ENCODE measurements at places on chromosomes 5 and 9.

DNA sequence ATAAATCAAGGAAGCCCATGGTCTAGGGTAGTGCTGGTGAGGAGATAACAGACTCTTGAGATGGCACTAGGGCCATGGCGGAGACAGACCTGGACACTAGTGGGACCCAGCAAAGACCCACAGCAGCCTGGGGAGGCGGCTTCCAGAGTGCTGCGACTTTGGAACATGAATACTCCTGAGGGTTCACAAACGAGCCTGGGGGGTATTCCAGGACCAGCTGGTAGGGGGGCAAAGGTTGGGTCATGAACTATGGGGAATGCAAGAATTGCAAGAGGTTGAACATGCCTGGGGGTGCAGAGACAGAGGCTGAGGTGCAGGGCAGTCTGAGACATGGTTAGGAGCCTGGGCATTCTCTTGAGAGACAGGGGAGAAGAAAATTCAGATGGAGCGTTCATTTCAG, 43.8 kb upstream of the SPTLC1 start:
- no peak for DNase-seq

GRCh38 chr9:86548220-86548619, 194.0 kb upstream of the TUT7 start:
- no peak for DNase-seq

DNA sequence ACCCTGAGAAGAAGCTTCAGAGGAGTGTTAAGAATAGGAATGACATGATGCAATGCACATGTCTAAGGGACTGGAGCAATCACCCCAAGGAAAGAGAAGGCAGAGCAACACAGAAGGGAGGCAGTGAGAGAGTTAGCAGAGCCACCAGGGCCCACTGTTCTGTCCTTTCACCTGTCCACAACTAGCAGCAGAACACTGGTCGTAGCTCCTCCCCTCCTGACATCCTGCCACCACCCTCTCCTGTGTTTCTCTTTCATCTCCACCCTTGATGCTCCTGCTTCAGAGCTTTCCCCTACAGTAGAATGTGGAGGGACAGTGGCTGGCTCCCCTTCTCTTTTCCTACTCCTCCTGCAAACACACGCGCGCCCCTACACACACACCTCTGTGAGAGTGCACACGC, 483.4 kb upstream of the KIF2A start:
- no peak for DNase-seq

GRCh38 chr9:130756037-130756436, 62.5 kb downstream of the EXOSC2 start:
- no peak for DNase-seq

Measured in NK-92 treated with Interleukin-12 subunit alpha and Interleukin-12 subunit beta, amount 100 ng/mL, for 24 hours (cell line).